Mesothelial cell of epicardium (in vitro differentiated cells): ENCODE measurements at places on chromosomes 5 and 9.

- no peak for DNase-seq
These were observed 4.4 kb upstream of the DAB2IP start for GRCh38 chr9:121646992-121647391.

GRCh38 chr9:76598981-76599380 lies 140.0 kb downstream of the GCNT1 start:
- no peak for DNase-seq

DNA sequence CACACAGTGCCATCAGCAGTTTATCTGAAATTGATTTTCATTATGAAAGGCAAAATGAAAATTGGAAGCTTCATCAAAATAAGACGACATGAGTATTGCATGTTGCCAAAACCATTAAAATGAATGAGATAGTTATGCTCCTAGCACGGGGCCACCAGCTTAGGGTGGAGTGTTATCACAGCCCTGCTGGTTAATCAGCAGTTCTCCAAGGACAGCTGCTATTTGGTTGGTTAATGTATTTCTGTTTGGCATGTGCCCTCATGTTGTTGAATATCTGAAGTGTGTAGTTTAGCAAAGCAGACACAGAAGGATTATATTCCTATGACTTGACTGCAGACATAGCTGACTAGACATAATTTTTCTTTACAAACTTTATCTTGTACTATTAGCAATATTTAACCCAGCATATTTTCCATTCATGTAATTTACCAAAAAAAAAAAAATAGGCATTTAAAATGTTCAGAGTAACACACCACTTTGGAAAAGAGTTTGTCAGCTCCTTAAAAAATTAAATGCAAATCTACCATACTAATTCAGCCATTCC lies 98.6 kb upstream of the PIK3R1 start:
- DNase-seq = no peak

DNA sequence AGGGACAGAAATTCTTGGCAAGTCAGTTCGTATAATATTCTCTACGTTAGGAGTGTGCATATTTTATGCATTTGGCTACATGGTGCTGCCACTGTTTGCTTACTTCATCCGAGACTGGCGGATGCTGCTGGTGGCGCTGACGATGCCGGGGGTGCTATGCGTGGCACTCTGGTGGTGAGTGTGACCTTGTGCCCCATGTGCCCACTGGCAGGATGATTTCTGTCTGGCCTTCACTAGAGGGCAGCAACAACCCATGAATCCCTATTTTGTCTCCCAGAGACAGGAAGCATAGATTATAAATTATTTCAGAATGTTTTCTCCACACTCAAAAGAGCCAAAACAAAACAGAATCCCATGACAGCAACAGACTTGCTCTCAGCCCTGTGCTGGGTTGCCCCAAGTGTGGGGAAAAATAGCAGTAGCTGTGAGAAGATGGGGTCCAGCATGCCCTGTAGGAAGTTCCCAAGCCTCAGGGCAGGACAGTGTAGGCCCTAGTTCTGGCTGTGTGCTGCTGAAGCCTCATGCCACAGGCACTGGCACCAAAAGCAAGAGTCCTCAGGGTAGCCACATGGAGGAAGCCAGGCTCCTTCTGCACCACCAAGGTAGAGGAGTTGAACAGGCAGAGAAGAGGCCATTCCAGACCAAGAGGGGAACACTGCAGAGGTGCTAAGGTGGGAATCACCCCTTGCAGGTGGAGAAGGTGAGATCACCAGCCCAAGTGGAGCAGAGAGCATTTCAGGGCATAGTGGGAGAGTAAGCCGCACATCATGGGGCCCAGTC lies 16.0 kb downstream of the SLC22A5 start:
- DNase-seq = no peak

DNA sequence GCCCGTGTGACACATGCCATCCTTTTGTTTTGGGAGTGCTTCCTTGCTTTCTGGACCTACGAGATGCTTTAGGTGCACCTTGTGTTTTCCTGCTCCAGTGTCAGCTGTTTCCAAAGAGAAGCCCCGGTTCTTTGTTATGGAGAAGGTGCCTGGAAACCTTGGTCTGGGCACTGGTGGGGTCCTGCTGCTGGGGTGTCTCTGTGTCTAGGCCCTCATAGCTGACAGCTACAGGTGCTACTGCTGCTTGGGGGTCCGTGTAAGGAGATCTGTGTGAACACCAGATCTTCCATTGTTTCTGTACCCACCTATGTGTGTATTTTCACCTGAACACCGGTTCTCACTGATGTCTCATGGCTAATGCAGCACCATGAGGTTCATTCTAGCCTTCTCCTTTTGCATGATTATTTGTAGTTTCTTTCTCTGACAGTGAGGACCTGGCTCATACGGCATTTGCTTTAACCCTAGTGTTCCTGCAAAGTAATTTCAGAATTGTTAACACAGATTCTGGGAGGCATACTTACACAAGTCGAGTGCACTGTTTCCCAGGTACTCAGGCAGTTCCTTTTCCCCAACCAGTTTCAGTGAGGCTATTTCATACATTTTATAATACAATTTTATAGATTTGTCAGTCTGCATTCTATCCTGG lies 13.2 kb upstream of the FAM120AOS start:
- no peak for DNase-seq

- DNase-seq = no peak
These were observed 139.2 kb downstream of the PBX3 start for GRCh38 chr9:125886365-125886764.
